ENCODE measurements at places on chromosomes 11 and 22.
A peak's percentile ranks its signal among the peaks of the same experiment; 100 is the strongest.

GRCh38 chr11:6298605-6299004 is 21.7 kb downstream of the CAVIN3 start:
- DNase-seq: no peak

- DNase-seq: no peak
These were observed 849.1 kb upstream of the API5 start for GRCh38 chr11:42462558-42463310.

DNA sequence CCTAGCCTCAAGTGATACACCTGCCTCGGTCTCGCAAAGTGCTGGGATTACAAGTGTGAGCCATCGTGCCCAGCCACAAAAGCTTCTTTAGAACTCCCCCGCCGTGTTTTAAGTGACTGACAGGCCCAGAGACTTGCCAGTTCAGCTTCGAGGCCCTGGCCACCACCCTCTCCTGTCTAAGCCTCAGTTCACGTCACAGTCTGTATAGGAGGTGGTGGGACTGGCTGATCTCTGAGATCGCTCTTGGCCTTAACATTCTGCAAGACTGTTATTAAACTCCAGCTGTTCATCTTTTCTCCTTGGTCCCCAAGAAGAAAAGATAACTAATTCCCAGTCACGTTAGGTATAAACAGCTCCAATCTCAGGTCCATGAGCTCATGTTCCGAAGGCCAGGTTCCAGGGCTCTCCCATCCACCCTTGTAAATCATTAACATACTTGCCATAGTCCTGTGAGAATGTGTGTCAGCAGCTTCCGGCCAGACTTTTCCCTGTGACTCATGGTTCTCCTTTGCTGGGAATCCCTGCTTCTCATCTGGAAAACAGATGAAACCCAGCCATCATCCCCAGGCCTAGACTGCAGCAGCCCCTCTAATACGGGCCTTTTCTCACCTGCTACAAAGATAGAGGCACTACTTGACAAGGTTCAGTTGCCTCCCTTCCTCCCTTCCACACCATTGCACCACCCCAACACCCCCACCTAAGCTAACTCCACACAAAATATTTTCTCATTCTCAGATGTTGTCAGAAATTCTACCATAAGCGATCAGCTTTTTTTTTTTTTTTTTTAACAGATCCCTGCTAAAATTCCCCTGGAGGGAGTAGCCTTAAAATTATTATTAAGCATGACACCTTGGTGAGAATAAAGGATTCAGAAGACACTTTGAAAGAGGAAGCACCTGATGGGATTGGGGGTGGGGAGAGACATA is 5.6 kb upstream of the KIAA0930 start:
- DNase-seq: no peak

DNA sequence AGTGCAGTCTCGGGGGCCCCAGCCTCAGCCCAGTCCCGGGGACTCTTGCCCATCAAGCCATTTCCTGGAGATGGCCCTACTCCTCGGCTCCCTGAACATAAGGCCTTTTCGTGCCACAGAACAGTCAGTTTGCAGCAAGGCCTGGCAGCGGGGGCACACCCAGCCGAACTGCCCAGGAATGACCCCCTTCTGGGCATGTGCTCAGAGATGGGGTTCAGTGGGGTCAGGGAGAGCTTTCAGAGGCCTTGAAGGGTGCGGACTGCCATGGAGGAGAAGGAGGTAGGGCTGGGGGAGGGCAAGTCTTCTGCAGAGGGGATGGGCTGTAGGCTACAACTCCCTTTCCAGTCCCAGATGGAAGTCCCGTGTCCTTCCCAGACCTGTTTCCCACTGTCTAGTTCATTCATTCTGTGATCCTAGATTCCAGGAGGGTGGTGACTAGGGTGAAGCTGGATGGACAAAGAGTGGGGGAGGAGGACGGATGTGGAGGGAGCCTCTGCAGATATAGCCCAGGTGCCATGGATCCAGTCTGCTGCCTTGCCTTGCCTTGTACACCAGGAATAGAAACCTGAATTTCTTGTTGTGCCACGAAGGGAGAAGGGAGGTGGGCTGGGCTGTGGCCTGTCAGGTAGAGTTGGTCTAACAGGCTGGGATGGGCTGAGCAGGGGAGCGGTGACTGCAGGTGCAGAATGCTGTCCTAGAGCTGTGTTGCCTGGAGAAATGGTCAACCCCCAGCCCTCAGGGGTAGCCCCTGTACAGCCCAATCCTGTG is 14.2 kb upstream of the OMP start:
- DNase-seq: peak; percentile 48

GRCh38 chr11:44248109-44248508 is 61.8 kb downstream of the ALX4 start:
- no peak for DNase-seq

GRCh38 chr11:17927041-17927440 is 85.8 kb downstream of the SERGEF start:
- DNase-seq: no peak

DNA sequence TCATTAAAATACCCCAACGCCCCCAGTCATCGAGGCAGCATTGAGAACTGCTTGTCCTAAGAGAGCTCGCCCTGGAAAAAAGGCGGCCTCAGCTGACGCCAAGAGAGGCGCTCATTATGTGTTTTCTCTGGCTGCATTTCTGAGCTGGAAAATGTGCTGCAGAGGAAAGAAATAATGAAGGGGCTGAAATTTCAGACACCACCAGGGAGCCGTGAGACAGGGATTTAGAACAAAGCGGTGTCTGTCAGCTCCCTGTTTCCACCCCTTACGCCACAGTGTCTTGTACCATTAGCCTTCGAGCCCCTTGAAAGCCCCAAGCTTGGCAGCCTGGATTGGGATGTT is 14.4 kb downstream of the USH1C start:
- no peak for DNase-seq

- DNase-seq: no peak
These were observed 2.3 kb downstream of the NARS2 start for GRCh38 chr11:78572394-78572793.

GRCh38 chr11:22389526-22390282 is 51.5 kb downstream of the SLC17A6 start:
- no peak for DNase-seq

GRCh38 chr22:41234815-41235695 is 5.7 kb downstream of the CHADL start:
- no peak for DNase-seq

- DNase-seq: no peak
These were observed at the start of gene ASCL2 for GRCh38 chr11:2270322-2271076. ASCL2 (minus strand) TSS chr11:2270588; CDS start chr11:2270332, 256 bp downstream.

GRCh38 chr11:27679136-27680015 is 20.9 kb downstream of the BDNF start:
- DNase-seq: no peak

DNA sequence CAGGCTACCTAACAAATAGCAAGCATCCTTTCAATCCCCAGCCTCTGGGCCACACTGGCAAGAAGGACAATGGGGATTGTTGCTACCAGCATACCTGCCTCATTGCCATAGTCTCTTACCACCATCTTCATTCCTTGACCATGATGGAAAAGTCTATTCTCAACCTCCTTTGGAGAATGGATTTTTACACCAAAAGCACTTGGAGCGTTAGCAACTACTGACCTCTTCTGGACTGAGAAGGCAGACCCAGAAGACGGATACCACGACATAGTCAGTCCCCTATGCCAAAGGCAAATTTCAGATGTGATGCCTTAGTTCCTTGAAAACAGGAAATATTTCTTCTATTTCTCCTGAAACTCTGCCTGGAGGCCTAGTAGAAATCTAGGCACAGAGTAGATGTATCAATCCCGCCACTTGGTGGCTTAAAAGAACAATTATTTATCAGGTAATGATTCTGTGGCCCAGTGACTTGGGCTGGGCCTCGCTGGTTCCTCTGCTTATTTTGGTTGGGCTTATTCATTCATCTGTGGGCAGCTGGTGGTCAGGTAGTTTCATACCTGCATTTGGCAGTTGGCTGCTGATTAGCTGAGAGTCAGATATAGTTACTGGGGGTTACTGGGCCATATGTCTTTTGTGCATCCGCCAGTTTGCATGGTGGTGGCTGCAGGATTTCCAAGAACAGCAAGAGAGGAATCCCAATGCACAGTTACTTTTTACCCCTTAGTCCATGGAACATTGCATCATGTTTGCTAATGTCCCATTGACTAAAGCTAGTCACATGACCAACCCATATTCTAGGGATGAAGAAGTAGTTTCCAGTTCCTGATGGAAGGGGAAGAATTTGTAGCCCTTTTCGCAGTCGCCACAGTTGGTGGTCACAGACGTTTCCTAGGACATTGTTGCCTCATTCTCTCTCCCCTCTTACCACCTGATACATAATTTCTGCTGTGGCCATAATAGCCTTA is 75.2 kb downstream of the DHCR7 start:
- no peak for DNase-seq

DNA sequence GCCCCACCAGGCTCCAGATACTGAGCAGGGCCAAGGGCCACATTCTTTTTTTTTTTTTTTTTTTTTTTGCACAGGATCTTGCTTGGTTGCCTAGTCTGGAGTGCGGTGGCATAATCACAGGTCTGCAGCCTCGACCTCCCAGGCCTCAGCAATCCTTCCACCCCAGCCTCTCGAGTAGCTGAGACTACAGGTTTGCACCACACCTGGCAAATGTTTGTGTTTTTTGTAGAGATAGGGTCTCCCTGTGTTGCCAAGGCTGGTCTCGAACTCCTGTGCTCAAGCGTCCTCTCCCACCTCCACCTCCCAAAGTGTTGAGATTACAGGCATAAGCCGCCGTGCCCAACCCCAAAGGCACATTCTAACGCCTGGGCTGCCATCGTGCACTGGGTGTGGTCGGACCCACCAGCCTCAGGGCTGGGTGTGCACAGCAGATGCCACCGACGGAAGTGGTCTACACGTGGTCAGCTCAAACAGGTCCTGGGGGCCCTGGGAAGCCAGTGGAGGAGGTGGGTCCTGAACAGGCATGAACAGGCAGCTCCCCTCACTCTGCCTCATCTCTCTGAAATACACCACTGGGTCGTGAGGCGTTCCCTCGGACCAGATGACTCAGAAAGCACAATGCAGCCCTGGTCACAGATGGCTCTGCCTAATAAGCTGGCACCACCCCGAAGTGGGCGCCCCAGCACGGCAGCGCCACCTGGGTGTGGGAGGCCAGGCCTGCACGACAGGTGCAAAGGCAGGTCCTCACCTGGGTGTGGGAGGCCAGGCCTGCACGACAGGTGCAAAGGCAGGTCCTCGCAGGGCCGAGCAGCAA is 5.1 kb upstream of the B4GALNT4 start:
- peak; percentile 7 for DNase-seq

GRCh38 chr11:116492600-116492999 is 280.2 kb downstream of the BUD13 start:
- DNase-seq: no peak

DNA sequence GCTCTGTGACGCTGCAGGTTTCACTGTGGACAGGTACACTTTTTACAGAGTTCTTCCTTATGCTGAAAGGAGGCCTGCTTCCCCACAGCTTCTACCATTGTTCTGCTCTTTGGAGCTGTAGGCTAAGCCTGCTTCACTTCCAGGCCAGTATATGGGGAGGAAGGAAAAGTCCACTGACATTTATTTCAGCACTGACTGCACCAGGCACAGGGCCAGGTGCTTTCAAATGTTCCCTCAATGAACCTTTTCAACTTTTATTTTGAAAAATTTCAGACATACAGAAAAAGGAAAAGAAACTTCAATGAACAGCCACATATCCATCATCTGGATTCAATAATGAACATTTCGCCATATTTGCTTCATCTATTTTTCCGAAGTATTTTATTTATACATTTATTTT is 22.0 kb downstream of the POU2F3 start:
- DNase-seq: no peak

DNA sequence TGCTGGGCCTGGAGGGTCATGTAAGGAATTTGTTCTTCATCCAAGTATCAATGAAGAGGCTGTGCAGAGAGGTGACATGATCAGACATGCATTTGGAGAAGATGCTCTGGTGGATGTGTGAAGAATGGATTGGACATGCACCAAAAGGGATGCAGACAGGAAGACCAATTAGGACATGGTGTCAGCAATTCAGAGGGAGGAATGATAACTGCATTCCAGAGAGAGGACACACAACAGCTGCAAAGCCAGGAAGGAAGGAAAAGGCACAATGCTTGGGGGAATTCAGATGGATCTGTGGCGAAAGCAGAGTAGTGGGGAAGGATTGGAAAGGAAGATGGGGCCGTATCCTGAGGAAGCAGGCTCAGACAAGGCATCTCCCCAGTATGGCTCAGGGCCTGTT is 5.2 kb upstream of the ARRB1 start:
- no peak for DNase-seq

DNA sequence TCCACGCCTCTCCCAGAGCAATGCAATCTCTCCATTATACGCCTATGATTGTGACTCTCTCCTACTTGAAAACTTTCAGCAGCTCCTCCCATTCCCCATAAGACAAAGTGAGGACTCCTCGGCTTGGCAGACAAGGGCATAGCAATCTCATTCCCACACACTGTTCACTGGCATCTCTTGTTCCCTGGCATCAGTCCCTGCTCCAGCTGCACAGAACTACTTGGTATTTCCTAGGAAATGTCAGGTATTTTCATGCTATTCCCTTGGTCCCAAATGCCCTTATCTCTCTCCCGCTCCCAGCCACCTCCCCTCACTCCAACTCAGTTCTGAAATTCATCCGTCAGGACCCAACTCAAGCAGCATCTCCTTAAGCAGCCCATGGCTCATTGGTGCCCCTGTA is 28.4 kb downstream of the TMPRSS5 start:
- DNase-seq: no peak

GRCh38 chr11:119206511-119207414 is 624 bp downstream of the CBL start:
- no peak for DNase-seq

DNA sequence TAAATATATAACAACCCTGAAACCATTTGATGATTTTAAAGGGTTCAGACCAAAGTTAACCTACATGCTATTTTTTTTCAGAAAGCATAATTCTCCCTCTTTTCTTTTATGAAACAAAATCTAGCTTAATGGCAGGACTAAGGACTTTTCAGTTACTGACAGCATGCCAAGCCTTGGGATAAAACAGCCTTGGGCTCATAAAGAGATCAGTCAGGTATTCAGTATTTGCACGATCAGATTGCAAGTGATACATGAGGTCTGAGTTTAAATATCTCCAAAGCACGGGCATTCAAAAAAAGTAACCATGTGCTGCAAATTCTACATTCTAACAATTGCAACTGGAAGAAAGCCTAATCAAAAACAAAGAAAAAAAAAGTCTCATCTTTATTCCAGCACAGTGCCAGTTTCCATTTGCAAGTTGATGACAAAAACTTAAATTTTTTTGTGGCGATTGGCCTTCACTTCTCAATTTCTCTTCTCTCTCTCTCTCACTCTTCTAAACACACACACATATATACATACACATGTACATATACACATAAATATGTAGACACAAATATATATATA is 60.1 kb downstream of the CTSC start:
- DNase-seq: no peak

GRCh38 chr11:78667461-78667860 is 92.8 kb upstream of the NARS2 start:
- no peak for DNase-seq

GRCh38 chr22:23522623-23523251 is 57.4 kb downstream of the IGLL1 start:
- peak; percentile 55 for DNase-seq

GRCh38 chr22:20061481-20061861 is 18.6 kb upstream of the DGCR8 start:
- DNase-seq: no peak

Data from tibial artery (tissue), 4 donors.